ENCODE measurements at places on chromosomes 2 and 18.

DNA sequence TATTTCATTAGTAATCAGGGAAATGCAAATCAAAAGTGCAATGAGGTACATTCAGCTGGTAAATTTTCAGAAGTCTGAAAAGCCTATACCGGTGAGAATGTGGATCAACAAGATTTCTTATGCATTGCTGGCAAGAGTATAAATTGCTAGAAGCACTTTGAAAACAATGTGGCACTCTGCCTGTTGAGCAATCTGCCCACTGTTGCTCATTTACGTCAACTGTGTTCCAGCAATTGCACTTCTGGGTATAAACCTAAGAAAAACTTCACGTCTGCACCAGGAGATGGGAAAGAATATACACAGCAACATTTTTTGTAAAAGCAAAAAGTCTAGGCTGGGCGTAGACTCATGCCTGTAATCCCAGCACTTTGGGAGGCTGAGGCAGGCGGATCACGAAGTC, 40.8 kb downstream of the MTERF4 start:
- no peak for DNase-seq

- DNase-seq: peak; percentile 57
These were observed 14.7 kb downstream of the CFLAR start for GRCh38 chr2:201130524-201131186.

DNA sequence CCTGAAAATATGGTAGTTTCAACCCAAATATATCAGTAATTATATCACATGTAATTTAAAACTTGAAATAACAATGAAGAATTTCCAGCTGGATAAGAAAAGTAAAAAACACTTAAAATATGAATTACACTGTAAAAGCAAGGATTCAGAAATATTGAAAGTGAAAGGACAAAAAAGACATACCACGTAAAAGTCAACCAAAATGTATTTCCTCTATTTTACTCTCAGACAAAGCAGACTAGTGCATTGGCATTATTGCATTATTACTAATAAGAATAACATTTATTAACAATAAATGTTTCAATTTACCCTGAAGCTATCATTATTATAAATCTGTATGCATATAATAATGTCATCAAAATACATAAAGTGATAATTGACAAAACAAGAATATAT, 445.1 kb upstream of the TRIB2 start:
- no peak for DNase-seq

DNA sequence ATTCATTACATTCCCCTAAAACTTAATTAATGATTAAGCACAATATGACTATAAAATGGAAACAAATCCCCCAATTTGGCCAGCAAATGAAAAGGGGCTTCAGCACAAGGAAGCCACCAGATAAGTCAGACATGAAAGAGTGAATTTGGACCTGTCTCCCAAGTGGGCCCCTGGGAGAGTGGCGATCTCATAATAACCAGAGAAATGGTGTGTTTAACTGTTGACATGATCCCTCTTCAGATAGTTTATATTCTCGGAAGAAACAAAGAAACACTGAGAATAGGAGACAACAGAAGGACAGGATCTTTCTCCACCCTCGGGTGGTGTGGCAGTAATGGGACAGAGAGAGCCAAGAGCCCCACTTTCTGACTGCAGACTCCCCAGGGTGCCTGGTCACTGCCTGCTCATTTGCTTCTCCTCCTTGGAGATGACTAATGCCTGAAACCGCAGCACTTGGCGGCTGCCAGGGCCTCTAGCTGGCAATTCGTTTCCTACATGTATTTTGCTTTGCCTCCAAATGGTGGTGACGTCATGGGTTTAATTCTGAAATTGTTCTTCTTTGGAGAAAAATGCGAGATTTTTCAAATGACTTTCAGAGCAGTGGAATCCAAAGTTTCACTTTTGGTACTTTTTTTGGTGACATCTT, 46.4 kb upstream of the SPP2 start:
- peak; percentile 20 for DNase-seq

- DNase-seq: no peak
These were observed 66.4 kb downstream of the MRPS9 start for GRCh38 chr2:105104208-105104731.

GRCh38 chr2:33307659-33308270, 168.7 kb upstream of the RASGRP3 start:
- DNase-seq: no peak

DNA sequence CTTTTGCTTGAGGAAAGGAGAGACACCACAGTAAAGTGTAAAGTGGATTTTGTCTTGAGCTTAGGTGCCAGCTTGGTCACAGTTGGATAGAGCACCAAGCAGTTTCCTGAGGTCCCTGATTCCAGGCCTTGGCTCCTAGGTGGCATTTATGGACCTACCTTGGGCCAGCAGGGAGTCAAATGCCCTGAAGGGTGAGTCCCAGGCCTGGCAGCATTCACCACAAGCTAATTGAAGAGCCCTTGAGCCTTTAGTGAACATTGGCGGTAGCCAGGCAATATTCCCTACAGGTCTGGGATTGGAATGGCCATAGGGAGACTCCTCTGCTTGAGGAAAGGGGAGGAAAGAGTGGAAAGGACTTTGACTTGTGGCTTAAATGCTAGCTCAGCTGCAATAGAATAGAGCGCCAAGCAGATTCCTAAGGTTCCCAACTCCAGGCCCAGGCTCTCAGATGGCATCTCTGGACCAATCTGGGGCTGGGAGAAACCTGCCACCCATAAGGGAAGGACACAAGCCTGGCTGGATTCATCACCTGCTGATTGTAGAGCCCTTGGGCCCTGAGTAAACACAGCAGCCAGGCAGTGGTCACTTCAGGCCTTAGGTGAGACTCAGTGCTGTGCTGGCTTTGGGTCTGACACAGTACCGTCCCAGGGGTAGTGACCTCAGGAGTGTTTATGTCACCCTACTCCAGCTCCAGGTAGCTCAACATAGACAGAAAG, 137.5 kb upstream of the OTOS start:
- no peak for DNase-seq

Measured in T-helper 2 cell treated with Interferon-gamma antibody and Interleukin-4, amounts not matched to agents 5 μg/mL and 100 μg/mL, for 36 hours (primary cell).